ENCODE measurements at places on chromosomes 12 and 14.

- H3K4me3 ChIP-seq, result no peak overlapping the region
- H3K27me3 ChIP-seq, result peaks cover 3% of the 10 kb centered on the region
- no peak overlapping the region for H3K27ac ChIP-seq
- peaks cover 5% of the 10 kb centered on the region for H3K4me1 ChIP-seq
- H3K36me3 ChIP-seq, result no peaks in the 10 kb centered on the region
Measured at GRCh38 chr12:51374361-51374760, 16.8 kb downstream of the GALNT6 start.

DNA sequence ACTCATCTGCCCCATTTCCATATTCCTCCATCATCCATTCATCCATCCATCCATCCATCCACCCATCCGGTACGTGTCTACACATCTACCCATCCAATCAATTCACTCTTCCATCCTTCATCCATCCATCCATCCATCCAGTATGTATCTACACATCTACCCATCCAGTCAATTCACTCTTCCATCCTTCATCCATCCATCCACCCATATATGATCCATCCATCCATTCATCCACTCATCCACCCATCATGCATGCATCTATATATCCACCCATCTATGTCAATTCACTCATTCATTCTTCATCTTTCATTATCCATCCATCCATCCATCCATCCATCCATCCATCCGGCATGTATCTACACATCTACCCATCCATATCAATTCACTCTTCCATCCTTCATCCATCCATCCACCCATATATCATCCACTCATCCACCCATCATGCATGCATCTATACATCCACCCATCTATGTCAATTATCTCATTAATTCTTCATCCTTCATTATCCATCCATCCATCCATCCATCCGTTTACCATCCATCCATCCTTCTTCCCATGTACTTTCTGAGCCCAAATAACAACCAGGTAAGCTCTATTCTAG lies 108.6 kb upstream of the NOS1 start:
- no peak overlapping the region for H3K4me3 ChIP-seq
- no peaks in the 10 kb centered on the region for H3K36me3 ChIP-seq
- DNase-seq, result no peak
- no peak overlapping the region for H3K27ac ChIP-seq

DNA sequence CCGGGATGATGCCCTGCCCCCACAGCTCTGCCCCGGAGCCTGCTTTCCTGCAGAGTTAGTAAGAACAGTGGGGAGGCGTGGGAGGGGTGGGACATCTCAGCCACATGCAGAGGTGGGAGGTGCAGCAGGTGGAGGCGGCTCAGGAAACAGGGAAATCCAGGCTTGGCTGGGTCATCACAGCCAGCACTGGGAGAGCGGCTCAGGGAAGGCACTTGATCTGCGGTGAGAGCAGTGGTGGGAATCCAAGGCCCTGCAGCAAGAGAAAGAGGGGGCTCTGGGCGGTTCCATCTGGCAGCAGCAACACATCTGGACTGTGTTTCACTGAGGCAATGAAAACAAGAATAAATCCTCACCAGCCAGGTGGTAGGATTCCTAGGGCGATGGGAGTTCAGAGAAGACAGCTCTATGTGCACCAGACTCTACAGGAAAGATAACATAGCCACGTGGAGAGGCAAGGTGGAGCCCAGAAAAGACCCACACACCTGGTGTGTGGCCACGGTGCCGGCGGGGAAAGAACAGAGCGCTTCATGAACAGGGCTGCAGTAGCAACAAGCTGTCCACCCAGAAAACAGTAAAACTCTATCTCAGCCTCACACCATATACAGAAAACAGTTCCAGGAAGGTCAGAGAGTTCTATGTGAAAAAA lies 57.6 kb downstream of the CCDC85C start:
- no peak for DNase-seq
- peaks cover 35% of the 10 kb centered on the region for H3K4me1 ChIP-seq
- H3K36me3 ChIP-seq, result no peaks in the 10 kb centered on the region
- peaks cover 18% of the 10 kb centered on the region for H3K27me3 ChIP-seq
- peak overlapping the region; percentile 51 for H3K4me3 ChIP-seq

DNA sequence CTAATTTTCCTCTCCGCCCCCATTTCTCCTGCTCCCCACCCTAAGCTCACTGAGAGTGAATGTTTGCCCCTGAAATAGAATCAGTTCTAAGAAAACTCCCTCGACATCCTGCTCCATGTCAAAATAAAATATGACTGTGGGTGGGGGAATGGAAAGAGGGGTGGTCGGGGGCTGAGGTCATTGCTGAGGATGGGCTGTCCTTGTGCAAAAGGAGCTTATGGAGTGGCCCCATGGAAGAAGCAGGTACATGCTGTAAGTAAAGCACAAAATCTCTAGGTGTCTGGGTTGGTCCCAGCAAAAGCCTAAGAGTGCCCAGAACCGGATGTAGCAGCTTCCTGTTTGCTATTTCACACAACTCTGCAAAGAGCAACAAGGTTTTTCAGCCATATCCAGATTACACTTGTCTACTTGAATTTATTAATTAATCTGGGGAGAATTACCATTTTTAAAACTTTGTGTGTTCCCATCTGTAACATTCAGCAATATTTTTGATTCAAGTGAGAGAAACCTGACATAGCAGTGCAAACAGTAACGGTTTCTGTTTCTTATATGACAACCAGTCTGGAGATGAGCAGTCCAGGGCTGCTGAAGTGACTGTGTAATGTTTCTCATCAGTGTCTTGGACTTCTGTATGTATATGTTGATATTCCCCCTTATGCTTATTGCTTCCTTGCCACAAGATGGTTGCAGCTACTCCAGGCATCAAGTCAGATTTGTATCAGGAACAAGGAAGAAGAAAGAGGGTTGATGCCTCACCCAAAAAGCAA lies 40.4 kb upstream of the GZMB start:
- H3K4me1 ChIP-seq, result no peaks in the 10 kb centered on the region
- no peaks in the 10 kb centered on the region for H3K36me3 ChIP-seq
- H3K27me3 ChIP-seq, result no peaks in the 10 kb centered on the region

DNA sequence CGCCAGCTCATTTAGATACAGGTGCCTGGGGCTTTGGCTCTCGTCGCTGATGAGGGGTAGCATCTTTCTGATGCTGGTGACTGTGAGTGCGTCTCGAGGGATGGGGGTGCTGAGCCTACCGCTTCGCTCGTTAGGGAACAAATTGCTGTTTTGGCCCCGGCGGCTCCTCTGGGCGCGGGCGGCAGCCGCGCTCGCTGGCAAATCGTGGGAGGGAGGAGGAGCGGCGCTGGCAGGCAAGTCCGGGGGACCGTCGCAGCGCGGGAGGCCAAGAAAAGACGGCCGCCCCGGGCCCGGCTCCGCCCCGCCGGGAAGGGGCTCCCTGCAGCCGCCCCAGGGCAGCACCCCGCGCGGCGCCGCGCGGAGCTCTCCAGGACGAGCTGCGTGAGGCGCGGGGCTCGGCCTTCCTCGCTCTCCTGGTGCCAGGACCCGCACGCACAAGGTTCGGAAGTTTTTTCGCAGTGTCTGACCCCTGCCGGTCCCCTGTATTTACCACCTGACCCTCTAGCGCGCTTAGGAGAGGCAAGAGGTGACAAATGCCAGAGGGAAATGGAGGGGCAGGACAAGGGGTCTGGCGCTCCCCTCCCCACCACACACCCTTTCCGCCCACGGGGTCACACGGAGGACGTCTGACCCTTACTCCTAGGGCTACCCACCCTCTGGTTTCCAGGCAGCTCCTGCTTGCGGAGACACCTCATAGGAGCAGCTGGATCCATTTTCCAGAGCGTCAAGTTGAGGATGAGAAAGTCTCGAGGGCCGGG lies 899 bp upstream of the KCNH3 start:
- H3K27me3 ChIP-seq, result peaks cover 12% of the 10 kb centered on the region
- H3K4me1 ChIP-seq, result peaks cover 9% of the 10 kb centered on the region
- peak overlapping the region; percentile 82 for H3K4me3 ChIP-seq
- H3K36me3 ChIP-seq, result no peaks in the 10 kb centered on the region
- DNase-seq, result peak; percentile 47

GRCh38 chr14:35688126-35688826 lies 120.8 kb downstream of the RALGAPA1 start:
- no peak overlapping the region for H3K27ac ChIP-seq
- DNase-seq, result no peak
- H3K36me3 ChIP-seq, result no peaks in the 10 kb centered on the region
- no peak overlapping the region for H3K4me3 ChIP-seq

GRCh38 chr12:122867691-122868461 lies 28.0 kb downstream of the VPS37B start:
- DNase-seq, result no peak
- H3K4me3 ChIP-seq, result no peak overlapping the region
- peaks cover 9% of the 10 kb centered on the region for H3K36me3 ChIP-seq
- peaks cover 16% of the 10 kb centered on the region for H3K4me1 ChIP-seq

DNA sequence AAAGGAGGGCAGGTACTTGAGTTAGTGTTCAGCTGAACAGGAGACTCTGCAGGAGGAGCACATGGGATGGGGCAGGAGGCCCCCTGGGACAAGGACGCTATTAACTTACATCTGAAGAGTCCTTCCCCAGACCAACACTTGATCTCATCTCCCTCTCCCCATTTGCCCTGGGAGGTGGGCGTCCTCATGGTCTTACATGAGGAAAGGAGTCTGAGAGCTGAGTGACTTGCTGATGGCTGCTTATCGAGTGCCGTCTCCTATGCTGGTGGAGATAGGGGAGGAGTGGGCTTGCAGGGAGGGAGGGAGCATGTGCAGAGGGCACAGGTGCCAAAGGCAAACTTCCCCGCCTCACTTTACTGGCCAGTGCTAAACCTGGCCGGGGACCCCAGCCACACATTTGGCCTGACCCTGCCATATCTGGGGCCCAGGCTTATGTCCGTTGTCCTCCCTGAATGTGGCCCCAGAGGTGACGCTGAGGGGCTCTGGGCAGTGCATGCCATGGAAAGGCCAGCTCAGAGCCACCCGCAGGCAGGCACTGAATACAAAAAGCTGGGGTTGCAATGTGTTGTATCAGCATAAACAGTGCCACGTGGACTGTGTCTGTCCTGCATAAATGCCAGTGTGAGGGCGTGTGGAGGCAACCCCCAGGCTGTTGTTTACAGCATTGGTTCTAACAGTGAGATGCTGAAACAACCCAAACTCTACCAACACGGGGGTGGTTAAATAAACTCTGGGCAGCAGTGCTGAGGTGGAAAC lies 29.4 kb downstream of the FAIM2 start:
- H3K4me1 ChIP-seq, result peaks cover 9% of the 10 kb centered on the region
- no peaks in the 10 kb centered on the region for H3K36me3 ChIP-seq
- peaks cover 11% of the 10 kb centered on the region for H3K27me3 ChIP-seq
- DNase-seq, result no peak

GRCh38 chr12:79194595-79194994 lies 330.0 kb downstream of the SYT1 start:
- H3K4me3 ChIP-seq, result no peak overlapping the region
- no peak for DNase-seq
- peaks cover 5% of the 10 kb centered on the region for H3K27me3 ChIP-seq
- H3K36me3 ChIP-seq, result no peaks in the 10 kb centered on the region
- no peak overlapping the region for H3K27ac ChIP-seq
- peaks cover 12% of the 10 kb centered on the region for H3K4me1 ChIP-seq

- H3K4me1 ChIP-seq, result peaks cover 22% of the 10 kb centered on the region
- no peaks in the 10 kb centered on the region for H3K36me3 ChIP-seq
- peak overlapping the region; percentile 95 for H3K4me3 ChIP-seq
- peaks cover 20% of the 10 kb centered on the region for H3K27me3 ChIP-seq
Measured at GRCh38 chr12:123266679-123267277, 4.9 kb downstream of the CDK2AP1 start.

DNA sequence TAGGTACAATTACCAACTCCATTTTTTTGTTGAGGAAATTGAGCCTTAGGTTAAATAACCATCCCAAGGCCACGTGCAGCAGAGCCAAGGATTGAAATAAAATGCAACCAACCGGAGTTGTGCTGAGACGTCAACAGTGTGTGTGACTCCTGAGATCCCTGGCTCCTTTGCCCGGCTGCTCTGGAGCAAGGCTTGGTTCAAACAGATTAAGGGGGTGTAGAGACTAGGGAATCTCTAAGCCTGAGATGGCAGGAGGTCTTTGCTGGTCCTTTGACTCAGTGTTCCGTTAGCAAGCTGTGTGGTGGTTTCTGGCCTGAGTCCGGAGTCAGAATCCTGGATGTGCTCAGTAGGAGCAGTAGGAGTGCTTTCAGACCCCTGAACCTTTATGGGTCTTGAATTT lies 1.4 kb upstream of the SLC8A3 start:
- no peak overlapping the region for H3K4me3 ChIP-seq
- no peak overlapping the region for H3K27ac ChIP-seq
- H3K36me3 ChIP-seq, result no peaks in the 10 kb centered on the region
- peaks cover 2% of the 10 kb centered on the region for H3K4me1 ChIP-seq
- peaks cover 7% of the 10 kb centered on the region for H3K27me3 ChIP-seq

DNA sequence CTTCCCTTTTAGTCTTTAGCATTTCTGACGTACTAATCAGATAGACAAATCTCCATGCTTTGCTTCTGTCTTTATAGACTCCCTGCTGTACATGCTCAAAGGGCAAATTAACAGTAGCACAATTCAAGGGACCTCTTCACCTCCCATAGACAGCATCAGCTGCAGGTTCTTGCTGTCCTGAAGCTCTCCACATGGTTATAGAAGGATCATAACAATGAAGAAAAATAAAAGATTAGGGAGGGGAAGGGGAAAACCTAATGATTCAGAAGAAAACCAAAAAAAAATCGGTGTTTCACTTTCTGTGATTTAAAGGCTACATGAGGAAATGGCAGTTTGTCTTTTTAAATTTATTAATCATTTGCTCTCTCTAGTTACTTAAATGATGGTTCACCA lies 155.5 kb downstream of the PTCSC3 start:
- H3K36me3 ChIP-seq, result no peaks in the 10 kb centered on the region
- H3K4me3 ChIP-seq, result no peak overlapping the region
- H3K27ac ChIP-seq, result no peak overlapping the region

DNA sequence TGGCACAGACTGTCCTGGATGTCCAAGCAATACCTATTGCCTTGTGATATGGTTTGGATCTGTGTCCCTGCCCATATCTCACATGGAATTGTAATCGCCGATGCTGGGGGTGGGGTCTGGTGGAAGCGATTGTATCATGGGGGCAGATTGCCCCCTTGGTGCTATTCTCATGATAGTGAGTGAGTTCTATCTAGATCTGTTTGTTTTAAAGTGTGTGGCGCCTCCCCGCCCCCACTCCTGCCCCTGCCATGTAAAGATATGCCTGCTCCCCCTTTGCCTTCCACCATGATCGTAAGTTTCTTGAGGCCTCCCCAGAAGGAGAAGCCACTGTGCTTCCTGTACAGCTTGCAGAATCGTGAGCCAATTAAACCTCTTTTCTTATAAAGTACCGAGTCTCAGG lies 16.8 kb upstream of the LRRC10 start:
- no peaks in the 10 kb centered on the region for H3K36me3 ChIP-seq
- no peak overlapping the region for H3K27ac ChIP-seq
- no peak for DNase-seq
- H3K27me3 ChIP-seq, result peaks cover 3% of the 10 kb centered on the region

DNA sequence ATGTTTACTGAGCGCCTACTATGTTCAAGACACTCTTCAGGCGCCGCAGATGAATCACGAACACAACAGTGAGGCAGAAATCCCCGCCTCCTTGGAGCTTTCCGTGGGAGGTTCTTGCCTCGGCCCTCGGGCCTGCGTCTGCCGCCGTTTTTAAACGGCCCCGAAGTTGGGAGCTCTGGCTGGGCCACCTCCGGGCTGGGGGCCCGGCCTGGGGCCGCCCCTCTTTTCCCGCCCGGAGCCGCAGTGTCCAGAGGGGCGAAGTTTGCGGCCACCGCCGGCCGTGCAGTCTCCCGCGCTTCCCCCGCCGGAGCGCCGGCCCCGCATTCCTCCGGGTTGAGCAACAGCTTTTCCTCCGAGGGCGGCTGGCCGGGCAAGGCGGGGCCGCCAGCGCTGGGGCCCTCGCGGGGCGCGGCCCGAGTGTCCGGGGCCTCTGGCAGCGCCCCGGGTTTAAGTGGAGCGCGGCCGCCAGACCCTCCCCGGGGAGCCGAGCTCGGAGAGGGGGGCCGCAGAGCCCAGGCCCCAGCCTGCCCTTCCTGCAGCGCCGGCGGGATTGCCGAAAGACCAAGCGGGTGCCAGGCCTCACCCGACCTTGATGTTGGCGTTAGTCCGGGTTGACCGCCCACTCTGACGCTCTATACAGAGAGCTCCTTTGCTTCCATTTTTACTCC lies 18.7 kb upstream of the CTDSP2 start:
- peaks cover 18% of the 10 kb centered on the region for H3K27me3 ChIP-seq
- peak overlapping the region; percentile 83 for H3K4me3 ChIP-seq
- peak; percentile 54 for DNase-seq
- H3K36me3 ChIP-seq, result no peaks in the 10 kb centered on the region
- H3K27ac ChIP-seq, result no peak overlapping the region
